ENCODE measurements at places on chromosomes 5 and 9. TPM values are rescaled to one million over a fixed set of nuclear protein-coding genes. Genes with fewer than 3 reads are reported as not detected.

The PCDHGA1 gene
- 5.2 TPM for total RNA-seq

The F12 gene
- 0.94 TPM for total RNA-seq

The OTP gene
- total RNA-seq: not detected

The DRD1 gene
- total RNA-seq: not detected

The GNAQ gene
- total RNA-seq: 29.9 TPM

The TAL2 gene
- 2.6 TPM for total RNA-seq

The PAEP gene
- total RNA-seq: not detected

The CCL28 gene
- 0.43 TPM for total RNA-seq

The KIF4B gene
- total RNA-seq: not detected

The FABP6 gene
- total RNA-seq: not detected

The FBN2 gene
- 4.2 TPM for total RNA-seq

The SH3RF2 gene
- 1.1 TPM for total RNA-seq

The LCN9 gene
- total RNA-seq: not detected

The SLC36A2 gene
- not detected for total RNA-seq

The C6 gene
- not detected for total RNA-seq

The RGS7BP gene
- total RNA-seq: not detected

The ENTR1 gene
- 46.6 TPM for total RNA-seq

The ACTBL2 gene
- total RNA-seq: not detected

The GPR151 gene
- total RNA-seq: not detected

The SLC9A3 gene
- total RNA-seq: 6.8 TPM

The ELOVL7 gene
- total RNA-seq: 0.13 TPM

The FIBCD1 gene
- 0.48 TPM for total RNA-seq

The PCDHA4 gene
- total RNA-seq: 1.2 TPM

The PIP5K1B gene
- total RNA-seq: 0.21 TPM

The CAMK4 gene
- total RNA-seq: 0.19 TPM

The GARIN3 gene
- not detected for total RNA-seq

The CSNK1G3 gene
- 38.9 TPM for total RNA-seq

The INSL4 gene
- not detected for total RNA-seq

The SLC1A1 gene
- 0.57 TPM for total RNA-seq

The KCNIP1 gene
- 0.10 TPM for total RNA-seq

The ADRA1B gene
- 9.2 TPM for total RNA-seq

The ZDHHC21 gene
- total RNA-seq: 18.2 TPM

The FOCAD gene
- 52.1 TPM for total RNA-seq

The MAP1B gene
- 60.3 TPM for total RNA-seq

The AFF4 gene
- total RNA-seq: 98.6 TPM

The MEGF9 gene
- 16.3 TPM for total RNA-seq

The TMEM215 gene
- total RNA-seq: not detected

The PCDHGB1 gene
- total RNA-seq: 8.7 TPM

The GADD45G gene
- total RNA-seq: 81.1 TPM

The PCDHB8 gene
- total RNA-seq: 10.4 TPM

The DMGDH gene
- 1.5 TPM for total RNA-seq

The CSF1R gene
- total RNA-seq: not detected

The JAKMIP2 gene
- total RNA-seq: not detected

The QRFP gene
- total RNA-seq: not detected

Data from myocyte (in vitro differentiated cells).